ENCODE measurements at places on chromosomes 7 and 10.

- DNase-seq, result no peak
These were observed 3.3 kb upstream of the OPN4 start for GRCh38 chr10:86651021-86651471.

DNA sequence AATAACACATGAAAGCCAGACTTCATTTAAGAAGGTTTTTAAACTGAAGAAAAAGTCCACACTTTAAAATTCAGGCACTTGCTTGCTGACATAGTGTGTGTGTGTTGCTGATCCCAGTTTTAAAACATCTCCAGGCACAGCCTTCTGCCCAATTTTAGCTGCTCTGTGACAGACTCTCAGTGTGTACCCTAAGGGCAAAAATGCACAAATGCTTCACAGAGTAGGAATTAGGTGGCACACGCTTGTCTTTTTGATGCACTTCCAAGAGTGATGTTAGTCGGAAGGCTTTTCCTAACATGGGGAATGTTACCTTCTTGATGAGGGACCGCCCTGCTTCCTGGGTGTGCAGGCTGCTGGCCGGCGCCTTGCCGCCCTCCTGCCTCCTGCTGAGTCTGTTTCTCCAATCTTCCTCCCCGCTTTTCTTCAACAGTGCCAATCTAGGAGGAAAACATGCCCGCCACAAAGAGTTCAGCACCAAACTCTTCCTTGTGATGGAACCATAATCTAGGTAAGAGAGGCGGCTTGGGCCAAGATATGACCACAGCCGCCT, 122.3 kb downstream of the SVIL start:
- no peak for DNase-seq

- no peak for DNase-seq
These were observed 197.2 kb downstream of the REEP3 start for GRCh38 chr10:63718421-63718820.

GRCh38 chr7:94392393-94392786, 2.3 kb upstream of the COL1A2 start:
- DNase-seq, result no peak

DNA sequence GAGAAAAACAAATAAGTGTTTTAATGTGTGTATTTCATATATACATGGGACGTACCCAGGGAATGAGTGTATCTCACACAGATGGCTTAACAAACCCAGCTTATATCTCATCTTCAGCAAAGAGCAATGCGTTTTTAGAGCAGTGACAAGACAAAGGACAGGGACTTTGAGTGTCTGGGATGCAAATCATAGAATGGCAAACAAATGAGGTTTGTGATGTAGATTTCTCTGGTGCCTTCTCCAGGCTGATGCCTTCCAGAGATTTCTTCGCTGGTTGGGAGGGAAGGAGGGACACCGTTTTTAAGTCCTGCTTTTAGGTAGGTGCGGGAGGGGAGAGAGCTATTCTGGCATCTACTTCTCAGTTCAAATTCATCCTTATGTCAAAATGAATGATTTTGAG, 16.6 kb downstream of the LANCL2 start:
- no peak for DNase-seq

GRCh38 chr10:62250594-62251198, 17.9 kb downstream of the RTKN2 start:
- DNase-seq, result no peak

GRCh38 chr10:47019155-47020145, 108.2 kb downstream of the PTPN20 start:
- DNase-seq, result no peak
